ENCODE measurements at places on chromosomes 6 and 20.

DNA sequence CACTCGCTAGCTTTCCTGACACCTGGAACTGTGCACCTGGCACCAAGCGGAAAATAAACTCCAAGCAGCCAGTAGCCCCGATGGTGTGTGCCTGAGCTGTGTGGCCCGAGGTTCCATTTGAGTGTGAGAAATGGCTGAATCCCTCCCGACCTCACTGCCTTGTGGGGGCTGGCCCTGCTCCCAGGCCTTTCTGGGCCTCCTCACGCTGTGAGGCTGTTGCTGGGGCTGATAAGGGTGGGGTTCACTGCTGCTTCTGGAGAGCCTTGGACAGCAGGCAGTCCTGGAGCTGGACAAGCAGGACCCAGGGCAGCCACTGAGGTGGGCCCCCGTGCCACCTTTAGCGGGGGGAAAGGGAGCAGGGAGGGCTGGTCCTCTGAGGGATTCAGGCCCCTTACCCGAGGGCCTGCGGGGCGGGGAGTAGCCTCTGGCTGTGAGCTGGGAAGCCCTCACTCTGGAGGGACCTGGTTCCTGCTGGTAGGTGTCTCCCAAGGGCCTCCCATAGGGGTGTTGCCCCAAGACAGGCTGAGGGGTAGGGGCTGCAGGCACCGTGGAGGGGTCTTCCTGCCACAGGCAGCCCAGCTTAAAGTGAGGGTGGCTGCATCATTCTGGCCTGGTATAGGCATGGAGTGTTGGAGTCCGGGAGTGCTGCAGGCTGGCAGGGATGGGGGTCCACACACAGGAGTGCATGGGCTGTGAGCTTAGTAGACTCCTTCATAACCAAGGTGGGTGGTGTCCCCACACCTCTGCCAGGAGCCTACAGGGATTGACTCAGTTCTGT is 1.7 kb downstream of the PPDPF start:
- no peak for DNase-seq

GRCh38 chr6:81621816-81622395 is 130.6 kb downstream of the TENT5A start:
- peak; percentile 33 for DNase-seq

- no peak for DNase-seq
These were observed 123.6 kb upstream of the SRSF6 start for GRCh38 chr20:43334080-43334479.

DNA sequence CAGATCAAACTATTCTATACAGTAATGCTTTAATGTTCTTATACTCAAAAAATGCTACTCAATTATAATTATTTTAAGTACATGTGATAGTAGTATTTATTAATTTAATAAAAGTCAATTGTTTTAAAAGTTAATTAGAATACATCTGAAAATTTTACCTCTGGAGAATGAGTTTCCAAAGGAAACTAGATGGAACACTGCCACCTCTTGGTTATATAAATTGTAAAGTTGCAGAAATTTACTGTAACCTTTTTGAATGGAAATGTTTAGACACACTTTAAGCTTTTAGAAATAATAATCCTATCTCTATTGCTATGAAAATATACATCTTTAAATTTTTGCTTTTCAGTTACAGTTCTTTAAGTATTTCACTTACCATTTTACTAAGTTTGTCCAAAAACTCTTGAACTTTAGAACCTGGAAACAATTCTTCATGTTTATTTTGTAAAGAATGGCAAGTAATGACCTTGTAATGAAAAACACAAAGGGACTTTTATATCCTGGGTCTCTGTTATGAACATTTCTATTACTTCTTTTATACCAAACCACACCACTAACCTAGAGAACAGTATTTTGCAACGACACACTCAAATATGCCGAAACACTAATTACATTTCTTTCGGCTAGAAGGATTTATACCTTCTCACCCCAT is 10.9 kb upstream of the BMP5 start:
- peak; percentile 25 for DNase-seq

DNA sequence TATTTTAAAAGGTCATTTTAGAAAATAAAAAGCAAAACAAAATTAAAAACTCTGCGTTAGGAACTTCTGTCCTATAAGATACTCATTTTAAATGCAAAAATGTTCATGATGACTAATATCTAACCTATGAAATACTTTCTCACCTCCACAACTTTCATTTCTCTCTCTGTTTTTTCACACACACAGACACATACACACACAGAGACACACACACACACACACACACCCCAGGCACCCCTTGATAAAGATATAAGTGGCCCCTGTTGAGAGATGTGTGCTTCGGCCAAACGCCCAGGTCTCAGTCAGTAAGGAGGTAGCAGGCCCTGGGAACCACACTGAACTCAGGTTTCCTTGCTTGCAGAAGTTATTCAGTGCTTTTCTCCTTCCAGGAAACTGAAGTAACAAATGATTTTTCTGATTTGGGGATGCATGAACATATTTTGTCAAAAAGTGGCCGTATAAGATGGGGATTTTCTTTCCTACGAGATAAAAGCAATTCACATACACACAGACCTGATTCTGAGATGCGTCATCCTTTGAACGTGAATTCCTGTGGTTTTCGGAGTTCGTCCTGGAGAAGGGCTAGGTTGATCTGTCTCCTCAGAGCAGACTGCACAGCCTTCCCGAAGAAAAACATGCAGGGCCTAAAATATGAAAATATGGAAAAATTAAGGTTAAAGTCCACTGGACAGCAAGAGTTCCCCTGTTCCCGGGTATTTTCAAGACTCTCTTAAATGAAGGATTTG is 306.8 kb upstream of the FOXQ1 start:
- peak; percentile 11 for DNase-seq

GRCh38 chr6:259901-260508 is 32.3 kb upstream of the DUSP22 start:
- no peak for DNase-seq

DNA sequence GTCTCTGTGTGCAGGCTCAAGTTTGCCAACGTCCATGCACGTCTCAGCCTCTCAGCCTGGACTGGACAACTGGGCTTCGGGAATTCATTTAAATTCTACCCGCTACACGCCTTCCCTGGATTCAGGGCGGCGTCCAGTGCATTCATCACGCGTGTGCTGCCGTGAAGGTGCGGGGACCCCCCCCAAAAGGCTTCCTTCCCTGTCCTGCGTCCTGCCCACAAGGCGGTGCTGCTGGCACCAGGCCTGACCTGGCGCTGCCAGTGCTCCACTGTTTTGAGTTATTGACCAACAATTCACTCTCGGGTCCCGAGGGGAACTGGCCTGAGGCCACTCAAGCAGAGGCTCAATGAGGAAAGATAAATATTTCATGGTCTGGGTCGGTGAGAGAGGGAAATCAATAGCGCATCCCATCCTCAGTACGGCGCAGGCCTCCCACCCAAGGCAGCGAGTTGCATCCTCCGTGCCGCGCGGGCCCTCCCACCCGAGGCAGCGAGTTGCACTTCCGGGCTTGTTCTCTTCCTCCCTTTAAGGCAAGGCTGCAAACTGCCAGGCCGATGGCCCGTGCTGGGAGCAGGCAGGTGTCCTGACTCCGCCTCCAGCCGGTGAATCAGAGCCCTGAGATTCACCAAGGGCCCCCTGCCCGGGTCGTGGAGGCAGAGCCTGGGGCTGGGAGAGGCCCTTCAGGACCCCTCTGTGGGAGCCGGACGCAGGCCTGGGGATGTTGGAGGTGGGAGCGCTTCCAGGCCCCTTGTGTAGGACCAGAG is 22.8 kb upstream of the BHLHE23 start:
- no peak for DNase-seq

- no peak for DNase-seq
These were observed 4.1 kb upstream of the SNAI1 start for GRCh38 chr20:49978685-49979029.

DNA sequence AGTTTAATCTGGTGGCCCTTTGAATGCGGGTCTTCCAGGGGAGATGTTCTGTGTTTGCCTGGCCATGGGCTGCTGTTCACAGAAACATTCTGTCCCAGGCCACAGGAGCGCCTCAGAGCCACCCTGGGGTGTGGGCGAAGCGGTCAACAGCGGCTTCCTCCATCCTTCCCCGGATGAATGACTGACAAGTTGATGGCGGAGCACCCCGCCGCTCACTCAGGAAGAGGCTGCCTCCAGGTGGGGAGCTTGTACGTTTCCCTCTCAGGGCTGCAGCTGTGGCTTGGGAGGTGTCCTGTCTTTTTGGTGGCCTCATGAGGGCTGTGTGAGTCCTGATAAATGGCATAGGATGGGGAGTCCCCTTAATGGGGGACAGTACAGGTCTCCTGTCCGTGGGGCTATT is 178.4 kb downstream of the NRN1 start:
- no peak for DNase-seq

- no peak for DNase-seq
These were observed 45.7 kb downstream of the NKAIN2 start for GRCh38 chr6:123849406-123849805.

DNA sequence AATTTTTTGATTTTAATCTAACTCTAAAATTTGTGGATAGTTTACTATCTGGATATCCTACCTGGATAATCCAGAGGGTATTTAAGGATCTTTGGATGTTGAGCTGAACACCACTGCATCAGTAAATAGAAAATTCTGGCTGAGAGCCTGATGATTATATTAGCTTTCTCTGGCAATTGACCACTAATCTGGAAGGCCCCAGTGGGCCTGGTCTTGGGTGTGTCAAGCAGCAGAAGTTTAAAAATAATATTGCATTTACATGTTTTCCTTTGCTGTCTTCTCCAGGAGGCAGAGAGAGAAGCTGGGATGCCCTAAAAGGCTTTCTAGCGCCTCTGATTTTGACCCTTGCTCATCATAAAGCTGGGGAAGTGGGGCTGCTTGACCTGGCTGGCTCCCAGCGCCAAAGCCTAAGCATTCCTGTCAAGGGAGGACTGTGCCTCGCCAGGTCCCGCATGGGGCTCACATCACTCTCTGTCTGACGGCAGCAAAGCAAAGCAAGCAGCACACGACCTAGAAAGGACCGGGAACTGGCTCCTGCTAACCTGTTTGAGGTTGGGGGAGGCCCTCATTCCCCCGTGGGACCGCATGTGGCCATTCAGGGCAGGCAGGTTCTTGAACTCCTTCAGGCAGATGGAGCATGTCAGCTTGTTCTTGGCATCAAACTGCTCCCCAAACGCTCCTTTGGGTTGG is 46.6 kb upstream of the MRPS10 start:
- DNase-seq, result no peak

DNA sequence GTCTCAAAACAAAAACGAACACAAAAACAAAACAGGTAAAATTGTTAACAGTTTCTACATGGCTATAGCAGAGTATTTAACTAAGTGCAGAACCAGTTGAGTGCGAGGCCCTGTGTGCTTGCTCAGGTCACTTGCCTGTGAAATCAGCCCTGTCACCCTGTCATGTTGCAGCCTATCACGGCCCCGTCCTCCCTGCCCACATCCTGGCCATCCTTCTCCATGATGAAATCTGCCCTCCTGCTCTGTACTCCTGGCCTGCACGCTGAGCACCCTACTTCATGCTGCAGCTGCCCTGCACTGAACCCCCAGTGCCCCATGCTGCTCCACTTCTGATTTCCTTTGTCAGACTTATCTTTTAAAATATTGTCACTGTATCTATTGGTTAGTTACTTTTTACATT is 62.4 kb downstream of the DTD1 start:
- no peak for DNase-seq

GRCh38 chr20:48763216-48763914 is 64.4 kb downstream of the PREX1 start:
- no peak for DNase-seq

GRCh38 chr6:9766240-9766915 is 648.5 kb downstream of the TFAP2A start:
- DNase-seq, result peak; percentile 99

DNA sequence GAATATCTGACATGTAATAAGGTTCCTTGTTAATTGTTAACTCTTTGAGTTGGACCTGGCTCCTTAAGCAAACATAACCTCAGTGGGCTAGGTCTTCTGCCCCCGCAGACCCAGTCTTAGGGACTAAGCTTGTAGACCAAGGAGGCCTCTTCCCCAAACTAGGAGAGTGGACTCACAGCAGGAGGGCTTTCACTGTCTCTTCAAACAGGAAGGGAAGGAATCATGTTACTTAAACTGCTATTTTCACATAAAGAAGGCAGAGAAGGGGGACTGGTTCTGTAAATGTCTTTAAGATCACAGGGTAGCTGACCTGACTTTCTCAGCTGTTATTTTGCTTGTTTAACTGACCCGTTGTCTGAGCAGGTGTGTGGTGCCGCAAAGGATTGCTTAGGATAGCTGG is 34.9 kb upstream of the PRDM1 start:
- no peak for DNase-seq

DNA sequence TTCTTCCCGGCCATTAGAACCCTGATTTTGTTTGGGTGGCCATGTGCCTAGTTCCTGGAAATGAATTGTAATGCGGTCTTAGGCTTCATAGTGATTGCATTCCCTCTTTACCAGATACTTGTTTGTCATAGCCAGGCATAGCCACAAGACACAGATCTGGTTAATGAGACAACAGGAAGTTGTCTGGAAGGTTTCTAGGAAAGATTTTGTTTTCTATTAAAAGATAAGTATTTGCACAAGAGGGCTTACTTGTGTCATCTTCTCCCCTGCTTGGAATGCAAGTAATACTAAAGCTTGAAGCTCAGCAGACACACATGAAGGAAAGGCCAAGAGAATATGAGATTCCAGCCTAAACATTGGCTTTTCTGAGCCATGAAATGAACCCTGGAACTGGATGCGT is 12.9 kb downstream of the FARS2 start:
- DNase-seq, result no peak

- DNase-seq, result no peak
These were observed 63.7 kb upstream of the CTNNBL1 start for GRCh38 chr20:37630166-37630565.

DNA sequence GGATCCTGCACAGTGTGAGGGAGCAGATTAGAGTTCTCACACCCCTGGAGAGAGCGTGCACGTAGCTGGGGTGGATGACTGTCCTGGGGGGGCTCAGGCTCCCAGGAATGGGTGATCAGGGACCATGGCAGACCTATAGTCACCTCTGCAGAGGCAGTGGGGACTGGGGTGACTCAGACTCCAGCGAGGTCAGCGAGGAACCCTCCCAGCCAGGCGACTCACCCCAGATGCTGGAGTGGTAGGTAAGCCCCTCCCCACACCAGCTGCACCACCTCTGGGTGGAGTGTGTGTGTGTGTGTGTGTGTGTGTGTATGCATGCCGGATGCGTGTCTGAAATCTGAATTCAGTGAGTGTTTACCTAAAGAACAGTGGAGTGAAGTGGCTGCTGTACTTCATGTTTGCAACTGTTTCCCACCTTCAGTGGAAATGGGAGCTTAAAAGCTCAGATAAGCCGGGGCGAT is 17.4 kb upstream of the GTSF1L start:
- DNase-seq, result peak; percentile 35

All from EL (cell line).